NCI-H2029 treated with DMSO at 0.1 percent for 48 hours (cell line): ENCODE measurements at places on chromosomes 2 and 18.

DNA sequence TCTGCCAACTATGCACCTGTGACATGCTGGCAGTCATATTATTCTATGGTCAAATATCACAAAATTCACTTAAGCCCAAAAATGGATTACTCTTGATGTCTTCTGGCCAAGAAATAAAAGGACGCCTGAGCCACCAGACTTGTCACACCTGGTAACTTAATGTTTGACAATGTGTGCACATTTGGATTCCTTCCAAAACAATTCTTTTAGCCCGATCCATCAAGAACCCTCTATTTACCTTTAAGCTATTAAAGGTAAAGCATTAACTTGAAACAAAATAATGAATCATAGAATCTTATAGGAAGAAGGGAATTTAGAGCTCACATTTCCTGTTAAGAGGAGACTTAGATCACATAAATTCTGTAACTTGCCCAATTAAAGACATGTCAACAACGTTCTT is 46.5 kb upstream of the NFU1 start:
- DNase-seq: peak; percentile 18

- DNase-seq: no peak
Observed at GRCh38 chr18:8117006-8117371, 492.2 kb upstream of the RAB12 start.

GRCh38 chr18:67733088-67733487 is 216.6 kb upstream of the DSEL start:
- DNase-seq: no peak

GRCh38 chr2:217371781-217372213 is 511.9 kb upstream of the TNP1 start:
- no peak for DNase-seq

DNA sequence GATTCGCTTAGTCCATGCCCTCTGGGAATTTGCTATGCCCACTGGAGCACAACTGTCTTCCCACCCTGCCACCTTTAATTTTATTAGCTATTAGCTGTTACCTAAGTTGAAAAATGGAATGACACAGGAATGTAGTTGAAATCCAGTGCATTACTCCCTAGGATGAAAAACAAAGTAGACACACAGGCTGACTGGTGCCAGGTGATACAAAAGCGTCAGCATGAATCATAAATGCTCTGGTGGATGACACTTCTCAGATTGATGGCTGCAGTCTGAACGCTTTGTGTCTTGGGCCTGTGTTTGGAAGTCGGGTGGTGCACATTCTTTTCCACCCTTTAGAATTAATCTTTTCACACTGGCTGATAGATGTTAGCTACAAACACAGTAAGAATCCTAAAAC is 802.0 kb downstream of the DCC start:
- DNase-seq: no peak

GRCh38 chr2:100537918-100538317 is 24.9 kb upstream of the PDCL3 start:
- DNase-seq: no peak

DNA sequence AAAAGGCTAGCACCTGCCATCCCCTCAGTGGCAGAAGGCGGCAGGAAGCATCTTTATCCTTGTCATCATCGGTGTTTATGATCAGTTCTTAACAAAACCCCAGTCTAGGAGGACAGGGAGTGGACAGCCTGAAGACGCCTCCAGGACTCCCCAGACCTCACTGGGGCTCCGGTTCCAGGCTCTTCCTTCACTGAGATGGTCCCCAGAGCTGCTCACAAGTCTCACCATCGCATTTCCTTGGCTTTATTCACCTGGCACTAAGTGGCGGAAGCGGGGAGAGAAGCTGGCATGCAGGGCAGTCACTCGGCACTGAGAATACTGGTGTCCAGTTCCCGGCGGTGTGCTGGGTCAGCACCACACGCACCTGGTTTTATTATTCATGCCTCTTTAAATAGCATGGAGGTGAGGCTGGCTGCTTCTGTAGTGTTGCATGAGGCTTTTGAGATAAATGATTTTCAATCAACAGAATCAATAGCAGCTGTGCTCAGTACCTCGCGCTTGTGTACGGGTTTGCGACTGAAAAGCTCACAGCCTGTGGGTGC is 68.7 kb downstream of the CABLES1 start:
- no peak for DNase-seq

- DNase-seq: no peak
Observed at GRCh38 chr18:77101410-77102258, 30.9 kb downstream of the MBP start.

- DNase-seq: no peak
Observed at GRCh38 chr2:152488075-152488474, 153.1 kb downstream of the FMNL2 start.

GRCh38 chr2:224016963-224017362 is 22.1 kb downstream of the SERPINE2 start:
- DNase-seq: no peak

DNA sequence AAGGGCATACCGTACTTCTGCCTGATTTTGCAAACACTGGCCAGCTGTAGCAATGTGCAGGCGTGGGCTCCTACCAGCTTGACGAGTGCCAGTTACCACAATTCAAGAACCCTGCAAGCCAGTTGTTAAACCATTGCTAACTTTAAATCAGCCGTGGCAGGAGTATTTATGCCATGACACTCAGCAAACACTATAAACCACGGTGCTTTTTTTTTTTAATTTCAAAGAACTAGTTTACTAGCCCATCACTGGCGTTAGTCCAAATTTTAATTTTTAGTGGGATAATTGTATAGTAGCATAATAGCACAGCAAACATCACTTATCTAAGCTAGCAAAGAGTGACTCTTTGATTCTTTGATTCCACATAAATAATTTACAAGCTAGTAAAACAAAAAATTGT is 111.1 kb downstream of the COL4A4 start:
- peak; percentile 51 for DNase-seq
